ENCODE measurements at places on chromosomes 3 and 15. TPM values are rescaled to one million over a fixed set of nuclear protein-coding genes. Genes with fewer than 3 reads are reported as not detected.

Gene RAB7A
- total RNA-seq = 166 TPM

Gene RNF123
- 22.7 TPM for total RNA-seq

Gene RRP9
- 16.9 TPM for total RNA-seq

Gene PPCDC
- 11.8 TPM for total RNA-seq

Gene LEO1
- 21.3 TPM for total RNA-seq

Gene CTXND1
- total RNA-seq = not detected

Gene LDHAL6B
- not detected for total RNA-seq

All from fibroblast of the aortic adventitia (primary cell).